ENCODE measurements at places on chromosomes 12 and 14.

DNA sequence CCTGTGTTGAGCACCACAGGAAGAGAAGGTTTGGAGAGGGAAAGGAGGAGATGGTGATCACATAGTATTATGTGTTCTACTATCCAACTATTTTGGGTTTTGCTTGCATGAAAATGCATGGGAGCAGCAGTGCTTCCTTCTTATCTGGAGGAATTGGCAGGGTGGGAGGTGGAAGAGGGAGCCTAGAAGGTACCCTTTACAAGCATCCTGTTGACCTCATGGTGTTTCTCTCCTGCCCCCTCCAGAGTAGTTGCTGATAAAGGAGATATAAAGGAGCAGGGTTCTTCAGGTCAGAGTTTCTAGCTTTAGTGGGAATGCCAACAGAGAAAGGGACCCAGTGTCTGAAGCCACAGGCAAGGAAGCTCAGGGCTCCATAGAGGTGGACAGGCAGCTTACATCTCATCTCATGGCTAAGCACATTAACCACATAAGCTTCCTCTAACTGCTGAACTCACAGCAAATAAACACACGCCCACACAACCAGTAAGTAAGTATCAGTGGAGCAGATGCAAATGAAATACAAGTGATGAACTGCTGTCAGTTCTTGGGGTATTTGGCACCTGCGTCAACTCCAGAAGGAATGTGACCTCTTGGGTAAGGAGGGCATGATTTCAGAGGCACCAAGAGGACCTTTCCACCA, 174.2 kb upstream of the SLC38A2 start:
- DNase-seq = no peak
- peak overlapping the region; percentile 96 for H3K27ac ChIP-seq

- peak; percentile 80 for DNase-seq
- no peaks in the 10 kb centered on the region for H3K4me1 ChIP-seq
- H3K27me3 ChIP-seq = no peaks in the 10 kb centered on the region
- no peak overlapping the region for H3K27ac ChIP-seq
- no peak overlapping the region for H3K4me3 ChIP-seq
- H3K36me3 ChIP-seq = no peaks in the 10 kb centered on the region
These were observed 364.3 kb downstream of the TMEM121 start for GRCh38 chr14:105890474-105891220.

DNA sequence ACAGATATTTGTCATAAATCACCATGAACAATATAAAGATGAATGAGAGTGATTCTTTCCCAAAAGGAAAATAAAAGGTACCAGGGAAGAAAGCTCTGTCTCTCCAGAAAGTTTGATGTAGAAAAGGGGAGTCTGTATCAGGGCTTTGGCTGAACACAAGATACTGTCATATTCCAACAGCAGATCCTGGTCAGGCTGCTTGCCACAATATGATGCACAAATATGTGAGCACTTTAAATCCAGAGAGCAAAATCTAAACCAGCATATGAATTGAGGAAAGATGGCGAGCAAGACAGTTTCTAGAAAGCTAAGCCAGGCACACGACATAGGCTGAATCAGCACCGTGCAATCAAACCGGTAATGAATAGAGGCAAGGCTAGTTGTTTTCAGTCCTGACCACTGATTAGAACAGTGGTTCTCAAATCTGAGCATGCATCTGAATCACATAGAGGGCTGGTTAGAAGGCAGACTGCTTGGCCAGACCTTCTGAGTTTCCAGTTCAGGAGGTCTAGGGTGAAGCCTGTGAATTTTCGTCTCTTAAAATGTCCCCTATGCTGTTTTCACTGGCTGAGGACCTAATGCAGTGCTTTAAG, 60.7 kb downstream of the PLCZ1 start:
- no peaks in the 10 kb centered on the region for H3K36me3 ChIP-seq
- H3K4me1 ChIP-seq = no peaks in the 10 kb centered on the region
- no peak overlapping the region for H3K27ac ChIP-seq

GRCh38 chr12:130791629-130792028, 47.4 kb downstream of the STX2 start:
- H3K27ac ChIP-seq = no peak overlapping the region
- peaks cover 11% of the 10 kb centered on the region for H3K4me1 ChIP-seq
- DNase-seq = no peak
- H3K4me3 ChIP-seq = no peak overlapping the region
- H3K27me3 ChIP-seq = no peaks in the 10 kb centered on the region

DNA sequence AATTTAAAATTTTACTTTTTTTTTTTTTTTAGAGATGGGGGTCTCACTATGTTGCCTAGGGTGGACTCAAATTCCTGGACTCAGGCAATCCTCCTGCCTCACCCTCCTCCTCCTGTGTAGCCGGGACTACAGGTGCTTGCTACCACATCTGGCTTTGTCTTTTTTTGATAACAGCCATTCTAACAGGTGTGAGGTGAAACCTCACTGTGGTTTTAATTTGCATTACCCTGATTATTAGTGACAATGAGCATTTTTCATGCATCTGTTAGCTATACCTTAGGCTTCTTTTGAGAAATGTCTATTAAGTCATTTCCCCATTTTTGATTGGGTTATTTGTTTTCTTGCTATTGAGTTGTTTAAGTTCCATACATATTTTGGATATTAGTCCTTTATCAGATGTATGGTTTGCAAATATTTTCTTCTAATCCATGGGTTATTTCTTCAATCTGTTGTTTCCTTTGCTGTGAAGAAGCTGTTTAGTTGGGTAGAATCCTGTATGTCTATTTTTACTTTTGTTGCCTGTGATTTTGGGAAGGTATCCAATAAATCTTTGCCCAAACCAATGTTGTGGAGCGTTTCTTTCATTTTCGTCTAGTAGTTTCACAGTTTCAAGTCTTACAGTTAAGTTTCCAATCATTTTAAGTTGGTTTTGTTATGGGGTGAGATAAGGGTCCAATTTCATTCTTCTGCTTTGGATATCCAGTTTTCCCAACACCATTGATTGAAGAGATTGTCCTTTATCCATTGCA, 86.1 kb downstream of the MYF5 start:
- no peaks in the 10 kb centered on the region for H3K27me3 ChIP-seq
- DNase-seq = no peak
- no peak overlapping the region for H3K27ac ChIP-seq
- H3K4me1 ChIP-seq = peaks cover 3% of the 10 kb centered on the region

- H3K4me3 ChIP-seq = no peak overlapping the region
- no peak overlapping the region for H3K27ac ChIP-seq
- no peaks in the 10 kb centered on the region for H3K36me3 ChIP-seq
- H3K27me3 ChIP-seq = no peaks in the 10 kb centered on the region
These were observed 476.7 kb downstream of the NOVA1 start for GRCh38 chr14:26121181-26121580.

- H3K27me3 ChIP-seq = no peaks in the 10 kb centered on the region
- H3K27ac ChIP-seq = no peak overlapping the region
- no peak for DNase-seq
- H3K4me3 ChIP-seq = no peak overlapping the region
- no peaks in the 10 kb centered on the region for H3K36me3 ChIP-seq
- peaks cover 2% of the 10 kb centered on the region for H3K4me1 ChIP-seq
These were observed 1206.0 kb upstream of the FLRT2 start for GRCh38 chr14:84323978-84324377.

DNA sequence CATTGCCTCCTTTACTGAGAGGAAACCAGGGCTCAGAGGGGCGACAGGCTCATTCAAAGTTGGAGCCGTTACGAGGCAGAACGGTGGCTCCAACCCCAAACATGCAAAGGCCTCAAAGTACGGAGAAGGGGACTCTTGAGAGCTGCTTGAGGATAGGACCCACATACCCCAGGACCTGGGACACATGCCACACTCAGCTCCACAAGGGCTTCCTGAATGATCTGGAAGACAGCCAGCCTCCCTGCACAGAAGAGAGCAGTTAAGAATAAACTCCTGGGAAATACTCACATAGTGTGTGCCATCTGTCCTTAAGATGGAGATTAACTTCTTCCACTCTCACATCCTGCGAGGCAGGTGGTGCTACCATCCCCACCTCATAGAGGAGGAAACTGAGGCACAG, 26.6 kb upstream of the NXPH4 start:
- no peak overlapping the region for H3K4me3 ChIP-seq
- peaks cover 44% of the 10 kb centered on the region for H3K36me3 ChIP-seq
- no peaks in the 10 kb centered on the region for H3K27me3 ChIP-seq
- H3K27ac ChIP-seq = no peak overlapping the region
- no peak for DNase-seq

- H3K27me3 ChIP-seq = peaks cover 4% of the 10 kb centered on the region
- no peaks in the 10 kb centered on the region for H3K36me3 ChIP-seq
- H3K4me1 ChIP-seq = peaks cover 6% of the 10 kb centered on the region
- DNase-seq = no peak
- H3K27ac ChIP-seq = no peak overlapping the region
These were observed 405.4 kb upstream of the MIS18BP1 start for GRCh38 chr14:45658226-45658916.

- H3K4me1 ChIP-seq = no peaks in the 10 kb centered on the region
- H3K27me3 ChIP-seq = peaks cover 10% of the 10 kb centered on the region
- no peak overlapping the region for H3K4me3 ChIP-seq
These were observed 263.9 kb downstream of the KCNC2 start for GRCh38 chr12:74945771-74946198.

- H3K27ac ChIP-seq = no peak overlapping the region
- peaks cover 16% of the 10 kb centered on the region for H3K4me1 ChIP-seq
- DNase-seq = no peak
- H3K36me3 ChIP-seq = no peaks in the 10 kb centered on the region
These were observed 1086.5 kb downstream of the SLC6A15 start for GRCh38 chr12:83826112-83826511.

- peaks cover 28% of the 10 kb centered on the region for H3K4me1 ChIP-seq
- H3K27ac ChIP-seq = peak overlapping the region; percentile 96
- H3K36me3 ChIP-seq = peaks cover 24% of the 10 kb centered on the region
- DNase-seq = no peak
These were observed 19.5 kb downstream of the ATF7IP start for GRCh38 chr12:14384783-14385638.

DNA sequence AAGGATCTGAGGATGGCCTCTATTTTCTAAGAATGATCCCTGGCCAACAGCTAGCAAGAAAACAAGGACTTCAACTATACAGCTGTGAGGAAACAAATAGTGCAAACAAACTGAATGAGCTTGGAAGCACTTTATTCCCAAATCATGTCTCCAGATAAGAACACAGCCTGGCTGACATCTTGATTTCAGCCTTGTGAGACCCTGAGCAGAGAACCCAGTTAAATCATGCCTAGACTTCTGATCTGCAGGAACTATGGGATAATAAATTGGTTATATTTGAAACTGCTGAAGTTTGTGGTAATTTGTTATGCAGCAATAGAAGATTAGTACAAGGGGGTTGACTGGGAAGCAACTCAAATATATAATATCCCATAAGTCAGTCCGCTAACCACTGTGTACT, 183.9 kb upstream of the BMP4 start:
- H3K27me3 ChIP-seq = no peaks in the 10 kb centered on the region
- peaks cover 12% of the 10 kb centered on the region for H3K4me1 ChIP-seq

- no peak for DNase-seq
- H3K4me1 ChIP-seq = no peaks in the 10 kb centered on the region
- no peaks in the 10 kb centered on the region for H3K36me3 ChIP-seq
These were observed 961.2 kb downstream of the TMEM121 start for GRCh38 chr14:106487600-106487999.

- peak; percentile 93 for DNase-seq
- H3K4me1 ChIP-seq = peaks cover 6% of the 10 kb centered on the region
- H3K4me3 ChIP-seq = no peak overlapping the region
- H3K36me3 ChIP-seq = peaks cover 7% of the 10 kb centered on the region
- no peaks in the 10 kb centered on the region for H3K27me3 ChIP-seq
These were observed 21.2 kb upstream of the ZNF740 start for GRCh38 chr12:53159195-53159839.

- peaks cover 20% of the 10 kb centered on the region for H3K27me3 ChIP-seq
- no peak overlapping the region for H3K4me3 ChIP-seq
- DNase-seq = no peak
- H3K27ac ChIP-seq = no peak overlapping the region
- H3K36me3 ChIP-seq = no peaks in the 10 kb centered on the region
- no peaks in the 10 kb centered on the region for H3K4me1 ChIP-seq
These were observed 173.2 kb downstream of the BRMS1L start for GRCh38 chr14:35999294-35999693.

GRCh38 chr14:63203618-63204406, 431 bp upstream of the RHOJ start:
- no peak overlapping the region for H3K4me3 ChIP-seq
- no peak overlapping the region for H3K27ac ChIP-seq
- H3K27me3 ChIP-seq = no peaks in the 10 kb centered on the region
- H3K4me1 ChIP-seq = peaks cover 10% of the 10 kb centered on the region

GRCh38 chr12:4191642-4192041, 81.9 kb upstream of the CCND2 start:
- no peak overlapping the region for H3K27ac ChIP-seq
- H3K4me1 ChIP-seq = no peaks in the 10 kb centered on the region
- peak; percentile 66 for DNase-seq
- no peak overlapping the region for H3K4me3 ChIP-seq
- H3K27me3 ChIP-seq = peaks cover 9% of the 10 kb centered on the region

DNA sequence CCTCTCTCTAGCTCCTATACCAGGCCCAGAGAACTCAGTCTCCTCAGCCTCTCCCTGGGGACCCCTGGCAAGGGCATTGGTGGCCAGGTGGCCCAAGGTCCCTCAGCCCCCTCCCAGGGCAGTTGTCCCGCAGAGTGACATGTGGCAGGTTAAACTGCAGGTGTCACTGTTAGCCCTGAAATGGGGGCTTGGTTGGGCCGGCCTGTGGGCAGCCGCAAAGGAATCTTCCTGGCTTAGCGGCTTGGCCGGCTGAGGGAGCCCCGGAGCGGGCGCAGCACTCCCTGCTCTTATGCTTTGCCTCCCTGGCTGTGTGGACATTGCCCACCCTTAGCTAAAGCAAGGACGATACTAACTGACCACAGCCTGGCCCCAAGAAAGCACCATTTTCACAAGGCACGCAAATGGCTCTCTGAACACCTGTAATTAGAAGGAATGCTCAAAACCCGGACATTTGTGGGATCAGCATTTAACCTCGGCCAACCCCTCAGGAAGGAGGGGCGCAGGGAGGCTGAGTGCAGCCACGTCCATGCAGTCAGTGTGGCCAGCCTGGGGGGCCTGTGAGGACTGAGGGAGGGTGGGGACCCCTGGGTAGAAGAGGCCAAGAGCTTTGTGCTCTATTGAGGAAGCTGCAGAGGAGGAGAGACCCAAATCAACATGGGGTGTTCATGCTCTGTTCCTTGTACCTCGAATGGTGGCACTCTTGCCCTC, 82.2 kb downstream of the PAPOLA start:
- no peaks in the 10 kb centered on the region for H3K4me1 ChIP-seq
- H3K27ac ChIP-seq = no peak overlapping the region
- DNase-seq = peak; percentile 81
- H3K4me3 ChIP-seq = no peak overlapping the region
- H3K36me3 ChIP-seq = no peaks in the 10 kb centered on the region

- no peak overlapping the region for H3K4me3 ChIP-seq
- no peaks in the 10 kb centered on the region for H3K36me3 ChIP-seq
- no peak overlapping the region for H3K27ac ChIP-seq
These were observed 906.9 kb downstream of the NRXN3 start for GRCh38 chr14:79077096-79077495.

- H3K4me1 ChIP-seq = peaks cover 13% of the 10 kb centered on the region
- H3K27ac ChIP-seq = no peak overlapping the region
- no peaks in the 10 kb centered on the region for H3K27me3 ChIP-seq
These were observed 2.5 kb downstream of the FUT8 start for GRCh38 chr14:65414961-65415589.

GRCh38 chr12:47887529-47887928, 17.3 kb downstream of the VDR start:
- no peak overlapping the region for H3K4me3 ChIP-seq
- no peak for DNase-seq
- H3K27ac ChIP-seq = no peak overlapping the region
- H3K4me1 ChIP-seq = peaks cover 4% of the 10 kb centered on the region

Measured in osteocyte (in vitro differentiated cells).